ENCODE measurements at places on chromosomes 11 and 22.

- no peak for DNase-seq
These were observed 73.9 kb downstream of the LRRC32 start for GRCh38 chr11:76596652-76597051.

DNA sequence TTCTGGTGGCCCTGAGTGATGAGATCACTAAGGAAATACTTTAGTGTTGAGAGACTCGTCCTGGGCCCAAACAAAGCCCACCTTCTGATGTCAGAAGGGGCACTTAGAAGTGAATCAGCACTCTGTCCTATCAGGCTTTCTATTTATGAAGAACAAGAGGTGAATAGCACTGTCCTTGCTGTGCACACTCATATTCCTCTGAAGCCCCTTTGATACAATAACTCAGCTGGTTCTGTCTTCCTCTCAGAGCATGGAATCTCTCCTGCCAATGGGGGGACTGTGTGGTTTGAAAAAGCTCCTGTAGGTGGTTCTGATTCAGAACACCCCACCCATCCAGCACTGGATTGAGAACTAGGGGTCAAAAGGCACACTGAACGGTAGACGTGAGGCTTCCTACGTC is 348.1 kb downstream of the ETS1 start:
- DNase-seq = no peak

GRCh38 chr11:10208131-10208575 is 85.9 kb downstream of the SBF2 start:
- peak; percentile 54 for DNase-seq

- DNase-seq = peak; percentile 47
These were observed 1.2 kb downstream of the UBE2L6 start for GRCh38 chr11:57566005-57566904.

GRCh38 chr22:47391169-47392053 is 629.0 kb downstream of the TBC1D22A start:
- DNase-seq = no peak

DNA sequence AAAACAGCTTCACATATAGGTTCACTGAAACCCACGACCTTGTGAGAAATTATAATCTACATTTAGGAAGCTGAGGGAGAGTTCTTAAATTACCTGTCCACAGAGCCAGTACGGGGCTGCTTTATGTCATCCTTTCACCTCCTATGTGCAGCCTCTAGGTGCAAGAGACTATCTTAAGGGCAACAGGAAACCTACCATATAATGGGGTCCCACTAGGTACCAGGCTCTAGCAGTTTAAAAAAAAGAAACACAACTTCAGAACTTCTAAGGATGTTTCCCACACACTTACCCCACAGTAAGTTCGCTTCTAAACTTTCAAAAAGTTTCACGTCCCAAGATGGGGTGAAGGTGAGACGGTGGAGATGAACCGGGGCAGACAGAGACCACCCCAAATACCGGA is 573 bp downstream of the STK33 start:
- no peak for DNase-seq

GRCh38 chr11:288478-289397 is at the start of gene PGGHG:
TSS of gene PGGHG (plus strand) at chr11:289126. CDS start at chr11:289817, 691 bp downstream.
- peak; percentile 54 for DNase-seq

DNA sequence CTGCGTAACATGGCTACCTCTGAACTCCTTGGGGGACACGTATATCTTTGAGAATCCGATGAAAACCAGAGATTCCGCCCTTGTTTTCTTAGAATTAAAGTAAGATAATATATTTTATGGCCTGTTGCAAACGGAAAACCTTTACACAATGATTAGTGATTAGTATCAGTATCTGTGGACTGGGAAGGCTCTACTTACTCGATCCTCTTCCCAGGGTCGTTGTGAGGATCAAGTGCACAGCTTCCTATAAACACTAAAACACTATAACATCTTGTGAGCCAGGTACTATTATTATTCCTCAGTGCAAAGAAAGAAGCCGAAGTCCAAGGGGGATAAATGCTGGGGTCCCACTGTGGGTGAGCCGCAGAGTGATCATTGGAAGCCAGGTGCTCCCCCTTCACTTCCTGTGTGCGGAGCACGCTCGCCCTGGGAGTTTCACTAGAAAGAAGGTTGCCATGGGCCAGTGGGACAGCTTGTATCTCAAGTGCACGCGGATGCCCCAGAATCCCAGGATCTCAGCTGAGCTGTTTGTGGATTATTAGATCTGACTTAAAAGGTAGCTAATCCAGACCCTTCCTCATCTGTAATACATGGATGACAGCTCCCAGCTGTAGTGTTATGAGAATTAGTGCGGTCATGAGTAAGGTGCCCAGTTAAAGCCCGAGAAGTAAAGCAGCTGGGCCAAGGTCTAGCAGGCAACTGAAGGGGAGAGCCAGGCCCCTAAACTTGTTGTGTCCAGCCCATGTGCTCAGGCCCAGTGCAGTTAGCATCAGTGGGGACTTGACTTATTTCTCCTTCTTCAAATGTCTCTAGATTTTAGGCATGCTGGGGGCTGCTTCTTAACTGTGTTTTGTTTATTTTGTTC is 839 bp downstream of the CBY1 start:
- peak; percentile 42 for DNase-seq

DNA sequence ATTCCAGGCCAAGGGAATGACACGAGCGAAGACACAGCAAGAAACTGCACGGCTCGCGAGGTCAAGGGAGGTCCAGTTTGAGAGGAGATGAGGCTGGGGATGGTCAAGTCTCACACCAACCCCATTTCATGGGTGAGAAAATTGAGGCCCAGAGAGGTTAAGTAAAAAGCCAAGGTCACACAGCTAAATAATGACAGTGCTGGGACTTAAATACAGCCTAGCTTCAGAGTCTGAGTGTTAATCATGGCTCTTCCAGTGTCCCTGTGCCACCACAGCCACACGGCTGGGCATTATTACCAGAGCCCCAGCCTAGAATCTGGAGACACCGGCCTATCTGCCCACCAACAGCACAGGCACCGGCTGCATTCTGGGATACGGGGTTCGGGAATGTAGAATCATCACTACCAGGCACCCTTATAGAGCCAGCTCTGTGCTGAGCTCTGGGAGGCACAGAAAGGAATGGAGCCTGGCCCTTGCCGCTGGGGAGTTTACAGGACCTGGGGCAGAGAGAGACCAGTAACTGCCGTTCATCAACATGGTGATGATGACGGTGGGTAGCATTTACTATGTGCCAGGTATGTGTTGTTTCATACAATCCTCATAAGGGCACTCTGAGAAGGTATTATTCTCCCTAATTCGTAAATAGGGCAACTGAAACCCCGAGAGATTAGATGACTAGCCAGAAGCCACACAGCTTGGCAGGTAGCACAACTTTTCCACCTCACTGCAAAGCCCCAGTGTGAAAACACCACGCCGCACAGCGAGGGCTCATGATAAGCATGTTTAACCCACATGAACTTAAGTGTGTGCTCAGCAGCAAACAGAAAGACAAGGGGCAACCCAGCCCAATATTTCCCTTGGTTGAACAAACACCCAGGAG is 51.8 kb downstream of the CD6 start:
- no peak for DNase-seq

- no peak for DNase-seq
These were observed 3.0 kb downstream of the LIMK2 start for GRCh38 chr22:31215018-31215535.

- DNase-seq = no peak
These were observed 450.4 kb downstream of the OPCML start for GRCh38 chr11:133081730-133082452.

DNA sequence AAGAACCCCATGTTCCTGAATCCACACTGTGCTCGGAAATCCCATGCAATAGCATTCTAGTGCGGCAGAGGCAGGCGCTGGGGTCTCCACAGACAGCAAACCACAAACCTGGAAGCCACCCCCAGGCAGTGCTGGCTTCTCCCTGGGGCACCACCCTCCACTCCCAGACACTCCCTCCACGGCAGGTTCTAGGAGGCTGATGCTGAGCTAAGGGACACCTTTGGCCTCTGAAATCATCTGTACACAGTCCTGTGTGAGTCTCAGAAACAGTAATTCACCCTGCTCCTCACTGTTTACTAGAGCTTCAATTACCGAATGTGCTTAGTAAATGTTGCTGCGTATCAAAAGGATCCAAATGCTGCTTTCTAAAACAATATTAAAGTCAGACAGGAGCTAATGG is 129.3 kb downstream of the EFCAB6 start:
- DNase-seq = no peak
